ENCODE measurements at places on chromosomes 1 and 21.

DNA sequence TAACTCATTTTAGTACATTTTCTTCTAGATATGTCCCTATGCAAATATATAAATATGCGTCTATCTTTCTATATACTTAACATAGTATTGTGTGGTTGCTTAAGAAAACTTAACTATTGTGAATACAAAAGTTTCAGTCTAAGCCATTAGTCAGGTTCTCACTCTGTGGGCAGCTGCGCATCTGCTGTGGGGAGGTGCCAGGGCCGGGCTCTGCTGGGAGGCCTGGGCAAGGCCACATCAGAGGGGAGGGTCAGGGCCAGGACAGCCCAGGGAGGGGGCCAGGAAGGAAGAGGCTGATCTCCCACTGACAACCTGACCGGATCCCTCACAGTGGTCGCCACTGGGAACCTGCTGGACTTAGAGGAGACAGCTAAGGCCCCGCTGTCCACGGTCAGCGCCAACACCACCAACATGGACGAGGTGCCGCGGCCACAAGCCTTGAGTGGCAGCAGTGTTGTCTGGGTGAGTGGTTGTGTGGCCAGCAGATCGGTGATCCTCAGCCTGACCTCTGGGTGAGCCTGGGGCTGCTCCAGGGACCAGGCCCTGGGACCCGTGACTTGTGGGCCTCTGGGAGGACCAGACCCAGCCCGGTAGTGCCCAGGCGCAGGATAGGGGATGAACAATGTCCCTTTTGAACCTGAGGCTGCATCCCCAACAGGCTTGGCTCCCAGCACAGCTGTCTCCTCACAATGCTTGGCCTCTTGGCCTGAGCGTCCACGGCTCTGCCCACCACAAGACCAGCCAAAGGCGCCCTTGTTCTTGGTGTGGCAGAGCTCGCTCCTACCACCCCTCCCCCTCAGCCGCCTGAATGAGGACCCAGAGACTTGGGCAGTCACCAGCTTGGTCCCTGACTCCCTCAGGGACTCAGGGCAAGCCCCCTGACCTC lies 20.2 kb downstream of the LDLRAP1 start:
- DNase-seq, result peak; percentile 54

GRCh38 chr1:89125913-89126580 lies at the start of gene GBP2:
Gene GBP2 (minus strand): TSS chr1:89126114. CDS start chr1:89121966, 4,148 bp downstream.
- peak; percentile 16 for DNase-seq

- no peak for DNase-seq
Measured at GRCh38 chr1:94808669-94809068, 11.5 kb upstream of the SLC44A3 start.

- no peak for DNase-seq
Measured at GRCh38 chr1:7036386-7036785, 251.1 kb downstream of the CAMTA1 start.

DNA sequence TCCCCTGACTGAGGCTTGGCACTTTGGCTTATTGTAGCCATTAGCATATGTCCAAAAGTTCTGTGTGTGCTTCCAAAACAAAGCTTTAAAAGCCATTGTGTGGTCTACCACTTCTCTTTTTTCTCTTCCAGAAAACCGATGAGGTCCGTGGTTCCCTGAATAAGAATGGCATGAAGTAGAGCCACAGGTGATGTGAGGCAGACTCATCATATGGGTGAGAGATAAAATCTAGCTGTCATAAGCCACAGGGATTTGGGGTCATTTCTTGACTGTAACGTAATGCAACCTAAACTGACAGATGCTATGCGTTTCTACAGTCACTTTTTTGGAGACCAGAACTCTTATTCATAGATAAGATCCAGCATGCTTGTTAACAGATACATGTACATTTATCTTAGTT lies 7.0 kb upstream of the GREM2 start:
- DNase-seq, result no peak

GRCh38 chr1:234234199-234234598 lies 139.1 kb upstream of the COA6 start:
- DNase-seq, result no peak

DNA sequence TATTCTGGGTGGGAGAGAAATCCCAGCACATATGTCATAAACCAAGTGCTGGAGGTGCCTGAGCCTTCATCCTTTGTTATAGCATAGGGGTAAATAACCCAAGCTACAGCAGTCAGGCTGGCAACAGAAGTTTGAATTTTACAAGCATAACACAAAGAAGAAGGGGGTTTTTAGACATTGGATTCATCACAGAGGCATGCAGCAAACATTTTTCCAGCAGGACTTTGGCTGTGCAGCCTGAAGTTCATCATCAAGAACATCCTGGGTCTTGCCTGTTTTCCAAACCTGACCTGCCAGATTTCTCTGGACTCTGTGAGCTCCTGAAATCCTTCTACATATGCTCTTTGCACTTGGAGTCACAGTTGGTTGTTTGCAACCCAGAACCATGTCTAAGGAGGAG lies 16.2 kb downstream of the PTGER3 start:
- no peak for DNase-seq

DNA sequence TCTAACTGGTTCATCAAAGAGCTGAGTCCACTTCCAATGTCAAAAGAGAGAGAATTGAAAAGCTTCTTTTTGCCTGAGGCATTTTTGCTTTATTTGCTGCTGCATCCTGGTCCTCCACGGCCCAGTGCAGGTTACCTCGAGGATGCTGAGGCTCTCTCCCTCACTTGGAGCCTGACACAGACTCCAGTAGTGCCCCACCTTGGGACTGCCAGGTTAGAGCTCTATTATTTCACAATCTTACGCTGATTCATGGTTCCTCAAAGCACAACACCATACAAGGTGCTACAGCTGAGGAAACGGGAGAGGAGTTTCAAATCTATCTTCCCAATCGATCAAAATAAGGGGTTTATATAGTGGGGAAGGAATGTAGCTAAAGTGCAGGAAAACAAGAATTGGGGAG lies 13.6 kb upstream of the PLPPR4 start:
- no peak for DNase-seq

DNA sequence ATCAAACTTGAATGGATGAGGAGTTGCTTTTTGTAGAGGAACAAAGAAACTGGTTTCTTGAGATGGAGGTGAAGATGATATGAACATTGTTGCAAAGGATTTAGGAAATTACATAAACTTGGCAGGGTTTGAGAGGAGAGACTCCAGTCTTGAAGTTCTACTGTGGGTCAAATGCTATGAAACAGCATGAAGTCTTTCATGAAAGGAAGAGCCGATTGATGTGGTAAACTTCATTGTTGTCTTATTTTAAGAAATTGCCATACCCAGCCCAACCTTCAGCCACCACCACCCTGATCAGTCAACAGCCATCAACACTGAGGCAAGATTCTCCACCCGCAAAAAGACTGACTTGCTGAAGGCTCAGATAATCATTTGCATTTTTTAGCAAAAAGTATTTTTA lies 52.2 kb downstream of the SIPA1L2 start:
- DNase-seq, result no peak

DNA sequence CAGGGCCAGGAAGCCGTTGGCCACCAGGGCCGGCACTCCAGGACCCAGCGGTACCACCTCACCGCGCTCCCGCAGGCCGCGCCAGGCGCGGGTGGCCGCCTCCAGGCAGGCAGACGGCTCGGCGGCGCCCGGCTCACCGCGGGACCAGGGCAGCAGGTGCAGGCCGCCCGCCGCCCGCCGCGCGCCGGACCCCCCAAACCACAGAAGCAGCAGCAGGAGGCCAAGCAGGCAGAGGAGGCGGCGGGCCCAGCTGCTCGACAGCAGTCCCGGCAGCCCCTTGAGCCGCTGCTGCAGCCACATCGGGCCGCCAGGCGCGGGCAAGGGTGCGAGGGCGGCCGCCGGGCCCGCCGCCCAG lies 312 bp downstream of the KIAA2013 start:
- DNase-seq, result no peak

- no peak for DNase-seq
Measured at GRCh38 chr1:1240822-1241587, 5.5 kb downstream of the C1QTNF12 start.

- no peak for DNase-seq
Measured at GRCh38 chr1:9069326-9070100, at the start of gene SLC2A5. Gene SLC2A5 (minus strand): TSS chr1:9069635. CDS start chr1:9069536, 99 bp downstream.

DNA sequence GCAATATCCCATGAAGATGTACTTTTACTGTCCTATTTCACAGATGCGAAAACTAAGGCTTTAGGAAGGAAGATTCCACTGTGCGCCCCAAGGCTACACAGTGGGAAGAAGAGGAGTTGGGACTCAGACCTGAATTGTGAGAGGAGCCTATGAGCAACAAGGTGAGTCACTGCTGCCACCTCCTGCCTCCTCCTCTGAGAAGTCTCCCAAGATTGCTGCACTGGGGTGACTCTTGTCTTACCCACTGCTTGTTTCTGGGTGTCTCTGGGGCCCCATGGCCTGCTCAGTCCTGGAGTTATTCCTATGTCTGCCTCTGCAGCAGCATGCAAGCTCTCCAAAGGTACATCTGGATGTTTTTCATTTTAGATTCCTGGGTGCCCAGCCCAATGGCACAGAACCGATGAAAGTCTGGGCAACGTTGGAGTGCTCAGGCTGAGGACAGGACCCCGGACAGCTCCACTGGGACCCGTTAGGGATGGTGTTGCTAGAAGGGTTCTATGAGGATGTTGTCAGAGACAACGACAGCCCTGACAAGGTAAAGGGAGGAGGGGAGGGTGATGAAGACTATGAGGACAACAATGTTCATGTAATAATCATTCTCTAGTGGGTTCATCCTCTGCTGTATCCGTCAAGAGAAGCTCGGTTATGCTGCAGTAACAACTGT lies 11.0 kb upstream of the C1QA start:
- DNase-seq, result no peak

- no peak for DNase-seq
Measured at GRCh38 chr21:34335316-34335715, 28.5 kb upstream of the KCNE2 start.

DNA sequence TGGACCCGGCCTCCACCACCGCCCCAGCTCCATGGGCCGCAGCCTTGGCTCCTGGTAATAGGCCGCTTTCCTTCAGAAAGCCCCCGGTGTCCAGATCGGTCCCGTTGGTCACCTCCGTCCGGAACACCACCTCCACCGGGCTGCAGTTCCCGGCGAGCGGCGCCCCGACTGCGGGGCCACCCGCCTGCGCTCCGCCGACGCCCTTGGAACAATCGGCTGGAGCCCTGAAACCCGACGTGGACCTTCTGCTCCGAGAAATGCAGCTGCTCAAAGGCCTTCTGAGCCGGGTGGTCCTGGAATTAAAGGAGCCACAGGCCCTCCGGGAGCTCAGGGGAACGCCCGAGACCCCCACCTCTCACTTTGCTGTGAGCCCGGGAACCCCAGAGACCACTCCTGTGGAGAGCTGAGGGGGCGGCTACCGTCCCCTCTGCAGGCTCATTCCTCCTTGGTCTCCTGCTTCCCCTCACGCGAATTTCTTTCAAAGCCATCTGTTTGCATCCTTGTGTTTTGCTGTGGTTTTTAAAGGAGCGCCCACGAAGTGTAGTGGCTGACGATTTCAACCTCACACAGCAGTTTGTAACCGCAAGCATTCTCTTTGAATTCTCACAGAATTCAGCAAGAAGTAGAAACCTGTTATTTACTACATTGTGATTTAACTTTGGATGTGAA lies 6.0 kb downstream of the FCRLB start:
- DNase-seq, result peak; percentile 30

GRCh38 chr1:176811511-176812288 lies 348.7 kb downstream of the PAPPA2 start:
- DNase-seq, result no peak

DNA sequence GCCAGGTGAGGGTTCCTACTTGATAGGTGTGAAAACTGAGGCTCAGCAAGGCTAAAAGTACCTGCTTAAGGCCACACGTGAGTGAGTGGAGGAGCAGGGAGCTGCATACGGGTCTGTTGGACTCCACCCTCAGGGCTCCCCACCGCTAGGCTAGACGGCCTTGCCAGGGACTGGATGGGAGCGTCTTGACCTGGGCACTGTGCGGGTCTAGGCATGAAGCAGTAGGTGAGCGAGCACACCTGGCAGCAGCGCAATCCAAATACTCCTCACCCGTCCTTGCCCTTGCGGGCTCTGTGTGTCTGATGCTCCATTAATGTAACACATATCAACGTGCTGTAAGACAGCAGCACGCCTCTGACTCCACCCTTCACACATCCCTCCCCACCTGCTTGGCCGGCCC lies 94.0 kb downstream of the LACTBL1 start:
- no peak for DNase-seq

- DNase-seq, result no peak
Measured at GRCh38 chr1:87867626-87868025, 538.9 kb downstream of the LMO4 start.

DNA sequence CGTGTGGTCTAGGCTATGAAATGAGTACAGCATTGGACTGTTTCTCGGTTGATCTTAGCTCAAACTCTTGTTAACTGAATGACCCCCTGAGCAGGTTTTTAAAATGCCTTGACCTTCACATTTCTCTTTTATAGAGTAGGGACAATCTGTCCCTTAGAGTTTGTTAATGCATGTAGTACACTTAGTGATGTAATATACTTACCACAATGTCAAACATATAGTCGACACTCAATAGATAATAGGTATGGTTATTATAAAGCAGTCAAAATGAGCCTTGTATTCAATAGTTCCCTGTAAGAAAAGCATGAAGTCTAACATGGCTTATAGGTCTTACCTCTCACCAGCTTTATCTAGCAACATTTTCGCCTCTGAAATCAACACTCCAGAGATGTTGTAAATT lies 161.0 kb upstream of the RUNX1 start:
- no peak for DNase-seq

DNA sequence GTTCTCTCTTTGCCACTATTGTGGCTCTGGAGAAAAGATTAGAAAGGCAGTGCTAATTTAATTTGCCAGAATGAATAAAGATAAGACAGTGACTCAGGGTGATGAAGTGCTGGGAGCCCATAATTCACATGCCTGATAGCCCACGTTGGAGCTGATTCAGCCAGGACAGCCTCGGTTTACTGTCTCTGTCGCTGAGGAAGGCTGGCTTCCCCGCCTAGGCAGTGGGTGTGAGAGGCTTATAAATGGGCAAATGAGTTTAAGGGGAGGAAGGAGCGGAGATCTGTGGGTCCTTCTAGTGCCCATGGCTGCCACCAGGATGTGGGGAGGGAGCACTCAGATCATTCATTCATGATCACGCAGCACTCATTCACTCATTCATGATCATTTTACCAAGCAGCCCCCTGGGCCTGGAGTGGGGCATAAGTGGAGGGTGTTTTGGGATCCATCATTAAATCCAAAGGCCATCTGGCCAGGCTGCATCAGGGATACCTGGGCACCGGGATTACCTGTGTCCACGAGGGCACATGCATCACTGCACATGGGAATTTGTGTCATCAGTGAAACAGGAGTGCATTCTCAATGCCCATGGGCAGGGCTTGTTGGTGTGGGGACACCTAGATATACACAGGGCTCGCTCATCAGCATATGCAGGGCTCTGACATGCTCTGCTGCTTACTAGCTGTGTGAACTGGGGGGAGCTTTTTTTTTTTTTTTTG lies 315.4 kb downstream of the MATN1 start:
- DNase-seq, result no peak

- DNase-seq, result no peak
Measured at GRCh38 chr21:31368361-31368760, 24.3 kb upstream of the TIAM1 start.

DNA sequence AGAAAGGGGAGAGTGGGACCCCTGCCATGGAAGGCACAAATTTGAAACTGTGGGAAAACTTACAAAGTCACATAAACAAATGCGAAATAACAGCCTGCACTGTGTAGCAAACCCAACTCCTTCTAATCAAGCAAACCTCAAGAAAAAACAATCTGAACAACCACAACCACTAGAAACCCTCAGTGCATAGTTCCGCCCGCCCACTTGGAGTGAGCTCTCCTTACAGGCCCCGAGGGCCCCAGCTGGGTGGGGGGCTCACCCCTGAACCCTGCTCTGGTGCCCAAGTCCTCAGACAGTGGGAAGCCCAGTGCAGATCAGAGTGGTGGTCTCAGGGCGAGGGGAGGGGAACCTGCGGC lies 931 bp upstream of the MXRA8 start:
- DNase-seq, result no peak

All from stimulated activated naive CD8-positive, alpha-beta T cell treated with anti-CD3 and anti-CD28 coated beads, Interleukin-15, Interleukin-2, amounts not matched to agents 100 U/mL and 50 U/mL, for 24 hours (primary cell).